ENCODE measurements at places on chromosomes 4 and X.

DNA sequence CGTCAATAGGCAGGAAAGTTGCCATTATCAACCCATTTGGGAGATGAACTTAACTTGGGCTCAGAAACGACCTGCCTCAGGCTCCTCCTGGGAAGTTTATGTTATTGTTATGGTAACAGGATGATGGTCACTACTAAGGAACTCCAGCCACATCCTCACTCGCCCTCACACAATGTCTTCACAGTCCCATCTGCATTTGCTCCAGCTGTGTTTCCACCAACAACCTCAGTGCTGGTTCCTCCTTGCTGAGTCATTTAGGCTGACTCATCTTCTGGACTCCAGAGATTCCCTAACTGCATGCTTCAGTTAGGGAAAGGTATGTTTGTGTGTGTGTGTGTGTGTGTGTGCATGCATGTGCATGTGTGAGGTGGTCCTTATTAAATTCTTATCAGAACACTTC lies 293.4 kb upstream of the BOD1L1 start:
- peak; percentile 100 for DNase-seq

GRCh38 chrX:48711162-48711928 lies 14.8 kb downstream of the SUV39H1 start:
- DNase-seq, result no peak

DNA sequence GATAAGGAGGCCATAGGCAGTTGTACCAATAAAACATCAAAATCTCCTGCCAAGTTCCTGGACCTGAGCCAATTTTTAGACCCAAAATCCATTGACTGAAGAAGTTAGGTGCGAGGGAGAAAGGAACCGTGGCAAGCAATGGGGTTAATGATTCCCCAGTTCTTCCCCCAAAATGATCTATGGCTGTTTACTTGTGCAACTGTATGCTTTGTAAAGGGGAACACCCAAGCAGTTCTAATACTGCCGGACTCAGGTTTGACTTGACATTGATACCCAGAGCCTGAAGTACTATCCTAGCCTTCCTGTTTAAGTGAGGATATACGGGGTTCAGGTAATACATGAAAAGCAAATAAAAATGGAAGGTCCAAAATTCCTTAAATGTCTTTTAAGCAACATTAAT lies 6.7 kb upstream of the EIF4E start:
- DNase-seq, result no peak

DNA sequence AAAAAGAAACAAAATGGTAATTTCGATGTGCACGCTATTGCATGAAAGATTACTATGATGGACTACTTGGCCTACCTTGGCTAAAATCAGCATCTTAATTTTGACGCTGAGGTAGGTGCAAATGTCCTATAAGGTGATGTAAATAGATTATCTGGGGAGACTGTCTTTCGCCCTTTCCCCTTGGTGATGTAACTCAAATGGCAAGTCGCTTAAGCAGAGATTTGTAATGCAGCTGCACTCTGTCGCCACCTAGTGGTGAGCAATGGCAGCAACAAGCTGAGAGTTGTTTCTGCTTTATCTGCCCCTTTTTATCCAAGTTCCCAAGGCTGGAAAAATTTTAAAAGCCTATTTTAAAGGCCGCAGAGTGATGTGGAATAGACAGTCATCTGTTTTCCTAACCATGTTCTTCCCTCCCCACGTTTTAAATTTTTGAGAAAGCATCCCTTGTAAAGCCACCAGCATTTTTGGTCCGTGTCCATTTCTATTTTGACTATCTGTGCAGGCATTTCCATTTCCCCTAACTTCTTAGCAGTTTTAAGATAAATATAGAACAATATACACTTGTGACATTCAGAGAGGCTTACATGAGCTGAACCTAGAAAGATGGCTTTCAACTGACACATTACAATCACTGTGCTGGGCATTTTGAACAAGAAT lies 62.4 kb upstream of the PDLIM3 start:
- DNase-seq, result peak; percentile 84

GRCh38 chr4:2259541-2260343 lies 2.2 kb downstream of the MXD4 start:
- DNase-seq, result no peak

GRCh38 chr4:3402491-3403347 lies 39.0 kb upstream of the HGFAC start:
- no peak for DNase-seq

DNA sequence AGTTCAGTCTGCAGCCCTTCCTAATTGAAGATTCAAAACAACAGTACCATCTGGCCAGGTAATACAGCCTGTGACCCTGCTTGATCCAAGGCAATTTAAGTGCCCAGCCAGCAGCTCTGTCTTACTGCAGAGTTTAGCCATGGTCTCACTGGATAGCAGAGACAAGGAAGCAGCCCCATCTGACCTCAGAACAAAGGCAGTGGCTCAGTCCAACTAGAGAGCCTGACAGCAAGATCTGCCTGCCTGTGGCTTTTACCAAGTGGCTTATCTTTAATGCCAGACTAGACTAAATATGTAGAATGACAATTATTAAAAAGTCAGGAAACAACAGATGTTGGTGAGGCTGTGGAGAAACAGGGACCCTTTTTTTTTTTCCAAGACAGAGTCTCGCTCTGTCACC lies 293.4 kb downstream of the DTHD1 start:
- no peak for DNase-seq

GRCh38 chr4:77695774-77696173 lies 90.2 kb downstream of the CXCL13 start:
- peak; percentile 88 for DNase-seq

DNA sequence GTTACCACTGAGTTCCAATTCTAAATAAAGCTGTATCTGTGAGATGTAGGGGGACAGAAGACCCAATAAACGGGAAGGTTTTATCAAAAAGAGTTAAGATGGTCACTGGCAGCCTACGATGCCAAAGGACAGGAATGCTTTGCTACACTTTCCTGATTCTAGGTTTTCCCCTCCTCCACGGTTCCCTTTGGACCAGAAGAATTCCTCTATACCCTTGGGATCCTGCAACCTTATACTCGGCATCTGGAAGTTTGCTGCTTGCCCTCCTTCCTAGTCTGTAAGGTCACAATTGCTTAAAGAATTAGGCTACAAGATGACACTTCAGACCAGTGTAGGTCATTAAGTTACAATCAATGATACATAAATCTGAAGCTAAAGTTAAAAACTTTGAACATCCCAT lies 64.3 kb downstream of the SCML2 start:
- DNase-seq, result no peak

DNA sequence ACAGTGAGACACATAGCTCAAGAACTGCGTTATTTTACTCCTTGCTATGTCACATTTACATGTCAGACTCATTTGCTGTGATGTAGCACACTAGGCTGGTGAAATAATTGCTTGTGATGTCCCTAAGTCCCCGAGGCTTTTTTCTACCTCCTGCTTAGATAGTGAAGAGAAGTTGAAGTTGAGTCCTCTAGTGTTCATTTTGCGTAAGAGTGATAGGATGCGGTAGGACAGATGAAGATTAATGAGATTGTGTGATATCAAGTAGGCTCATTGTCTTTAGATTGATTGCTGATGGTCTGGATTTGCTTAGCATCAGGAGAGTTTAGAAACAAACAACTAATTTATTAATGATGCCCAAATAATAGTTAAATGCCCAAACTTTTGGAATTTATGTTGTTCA lies 173.6 kb upstream of the NUDT6 start:
- peak; percentile 22 for DNase-seq

GRCh38 chr4:168817370-168817769 lies 192.7 kb downstream of the CBR4 start:
- no peak for DNase-seq

DNA sequence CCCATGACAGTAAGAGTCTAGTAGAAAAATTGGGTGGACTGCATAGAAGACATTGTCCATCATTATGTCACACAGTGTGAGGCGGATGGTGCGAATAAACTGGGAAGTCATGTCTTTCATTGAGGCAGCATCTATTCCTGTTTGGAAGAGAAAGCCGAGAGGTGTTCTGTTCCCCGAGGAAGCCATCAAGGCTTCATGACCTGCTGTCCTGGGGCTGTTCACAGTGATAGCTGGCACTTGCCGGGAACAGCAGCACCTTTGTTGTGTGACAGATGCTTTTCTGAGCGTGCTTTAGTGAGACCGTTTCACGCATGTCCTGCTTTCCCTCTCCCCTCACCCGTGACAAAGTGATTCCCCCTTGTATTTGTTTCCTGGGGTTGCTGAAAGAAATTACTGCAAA lies 20.3 kb downstream of the RGS12 start:
- DNase-seq, result no peak

DNA sequence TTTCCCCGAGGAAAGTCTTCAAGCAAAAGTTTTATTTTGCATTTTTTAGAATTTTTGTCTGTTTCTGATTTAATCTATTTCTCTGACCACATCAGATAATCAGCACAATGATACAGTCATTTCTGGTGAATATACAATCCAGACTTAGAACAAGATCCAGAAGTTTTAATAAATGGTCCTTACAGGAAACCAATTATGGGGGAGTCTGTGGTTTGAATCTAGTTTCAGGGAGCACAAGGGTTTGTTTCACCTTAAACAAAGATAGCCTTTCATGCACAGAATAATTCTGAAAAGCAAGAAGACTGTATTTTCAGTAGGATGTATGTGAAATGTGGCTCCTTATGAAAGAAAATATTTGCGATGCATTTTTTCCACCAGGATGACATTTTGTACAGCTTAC lies 158.5 kb upstream of the ARSJ start:
- no peak for DNase-seq

GRCh38 chr4:156762851-156763250 lies 208.7 kb downstream of the PDGFC start:
- no peak for DNase-seq

- no peak for DNase-seq
These were observed 64.1 kb upstream of the STOX2 start for GRCh38 chr4:183841001-183841400.

DNA sequence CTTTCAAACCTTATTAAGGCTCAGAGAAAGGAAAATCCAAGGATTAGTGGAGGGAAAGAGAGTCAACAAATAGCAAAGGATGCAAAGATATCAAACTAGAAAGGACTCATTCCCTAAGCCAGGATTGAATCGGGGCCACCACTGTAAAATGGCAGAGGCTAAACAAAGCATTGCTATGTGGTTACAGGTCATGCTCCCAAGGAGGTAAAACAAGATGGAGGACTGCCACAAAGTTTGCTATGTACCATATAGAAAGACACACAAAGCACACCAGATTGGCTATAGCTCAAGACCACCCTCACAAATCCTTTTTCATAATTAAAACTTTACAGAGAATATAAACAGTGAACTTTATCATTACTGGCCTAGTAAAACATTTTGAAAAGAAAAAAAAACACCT lies 25.9 kb upstream of the PASD1 start:
- DNase-seq, result no peak

GRCh38 chr4:48439988-48440387 lies 43.2 kb upstream of the SLC10A4 start:
- no peak for DNase-seq

GRCh38 chr4:156971165-156971675 lies 379 bp downstream of the PDGFC start:
- DNase-seq, result no peak

GRCh38 chr4:145083891-145084605 lies 13.9 kb downstream of the ANAPC10 start:
- no peak for DNase-seq

DNA sequence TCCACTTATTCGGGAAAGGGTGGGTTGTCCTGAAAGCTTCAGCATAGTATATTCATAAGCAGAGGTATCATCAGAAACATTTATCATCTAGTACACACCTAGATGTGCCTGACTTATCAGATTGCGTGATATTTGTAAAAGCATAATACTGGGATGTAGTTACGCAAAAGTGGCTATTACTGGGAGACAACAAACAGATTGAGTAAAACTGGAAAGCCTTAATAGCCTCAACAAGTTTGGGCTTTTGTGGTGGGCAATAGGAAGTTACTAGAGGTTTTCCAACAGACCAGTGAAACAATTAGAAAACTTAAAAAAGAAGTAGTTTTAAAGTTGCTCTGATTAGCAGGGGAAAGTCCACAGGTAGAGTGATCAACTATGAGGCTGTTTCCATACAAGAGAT lies 39.8 kb downstream of the GPRIN3 start:
- no peak for DNase-seq

- no peak for DNase-seq
These were observed 102.5 kb downstream of the ASMT start for GRCh38 chrX:1717373-1717772.

DNA sequence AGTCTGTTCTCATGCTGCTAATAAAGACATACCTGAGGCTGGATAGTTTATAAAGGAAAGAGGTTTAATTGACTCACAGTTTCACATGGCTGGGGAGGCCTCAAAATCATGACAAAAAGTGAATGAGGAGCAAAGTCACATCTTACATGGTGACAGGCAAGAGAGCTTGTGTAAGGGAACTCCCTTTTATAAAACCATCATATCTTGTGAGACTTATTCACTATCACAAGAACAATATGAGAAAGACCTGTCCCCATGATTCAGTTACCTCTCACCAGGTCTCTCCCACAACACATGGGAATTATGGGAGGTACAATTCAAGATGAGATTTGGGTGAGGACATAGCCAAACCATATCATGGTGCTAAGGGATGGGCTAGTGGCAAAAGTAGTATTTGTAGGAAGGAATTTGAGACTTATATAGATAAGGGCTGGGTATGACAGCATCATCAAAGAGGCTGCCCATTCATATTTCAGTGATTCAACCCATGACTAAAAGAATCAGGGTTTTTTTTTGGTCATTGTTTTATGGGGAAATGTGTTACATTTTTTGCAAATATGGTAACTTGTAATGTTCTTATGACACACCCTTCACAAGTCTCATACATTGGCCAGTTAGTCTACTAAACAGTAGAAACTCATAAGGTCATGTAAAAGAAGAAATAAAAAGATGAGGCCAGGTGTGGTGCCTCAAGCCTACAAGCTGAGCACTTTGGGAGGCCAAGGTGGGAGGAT lies 34.7 kb downstream of the NUP62CL start:
- no peak for DNase-seq

DNA sequence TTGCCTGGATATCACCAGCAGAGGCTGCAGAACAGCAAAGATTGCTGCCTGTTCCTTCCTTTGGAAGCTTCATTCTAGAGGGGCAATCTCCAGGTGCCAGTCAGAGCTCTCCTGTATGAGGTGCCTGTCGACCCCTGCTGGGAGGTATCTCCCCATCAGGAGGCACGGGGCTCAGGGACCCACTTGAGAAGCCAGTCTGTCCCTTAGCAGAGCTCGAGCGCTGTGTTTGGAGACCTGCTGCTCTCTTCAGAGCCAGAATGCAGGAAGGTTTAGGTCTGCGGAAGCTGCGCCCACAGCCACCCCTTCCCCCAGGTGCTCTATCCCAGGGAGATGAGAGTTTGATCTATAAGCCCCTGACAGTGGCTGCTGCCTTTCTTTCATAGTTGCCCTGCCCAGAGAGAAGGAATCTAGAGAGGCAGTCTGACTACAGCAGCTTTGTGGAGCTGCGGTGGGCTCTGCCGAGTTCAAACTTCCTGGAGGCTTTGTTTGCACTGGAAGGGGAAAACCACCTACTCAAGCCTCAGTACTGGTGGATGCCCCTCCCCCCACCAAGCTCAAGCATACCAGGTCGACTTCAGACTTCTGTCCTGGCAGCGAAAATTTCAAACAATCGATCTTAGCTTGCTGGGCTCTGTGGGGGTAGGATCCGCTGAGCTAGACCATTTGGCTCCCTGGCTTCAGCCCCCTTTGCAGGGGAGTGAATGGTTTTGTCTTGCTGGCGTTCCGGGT lies 57.9 kb downstream of the DKK2 start:
- DNase-seq, result no peak

All from lung microvascular endothelial cell (primary cell).